Upper lobe of left lung (tissue), 6 donors: ENCODE measurements at places on chromosomes 2 and 18. TPM values are rescaled to one million over a fixed set of nuclear protein-coding genes. Genes with fewer than 3 reads are reported as not detected.

The ASAP2 gene
- 26.0 TPM for total RNA-seq

The TMEM247 gene
- total RNA-seq = not detected

The COL4A3 gene
- 129 TPM for total RNA-seq

The DCAF17 gene
- 9.4 TPM for total RNA-seq

The RAPH1 gene
- total RNA-seq = 82.8 TPM

The CHRND gene
- total RNA-seq = not detected

The FNDC4 gene
- 2.6 TPM for total RNA-seq

The CCDC142 gene
- 17.5 TPM for total RNA-seq

The CRYGC gene
- total RNA-seq = not detected

The ZNF521 gene
- 16.2 TPM for total RNA-seq

The DNAH7 gene
- 5.5 TPM for total RNA-seq

The TWIST2 gene
- 23.9 TPM for total RNA-seq

The CNTNAP5 gene
- total RNA-seq = not detected

The THSD7B gene
- not detected for total RNA-seq

The CCDC148 gene
- total RNA-seq = 1.8 TPM

The LAMA1 gene
- total RNA-seq = 1.7 TPM

The SERPINB5 gene
- total RNA-seq = not detected

The KRTCAP3 gene
- total RNA-seq = 13.8 TPM

The METTL21A gene
- total RNA-seq = 17.5 TPM

The HDAC4 gene
- 49.9 TPM for total RNA-seq

The CD8A gene
- 4.7 TPM for total RNA-seq

The GALNT3 gene
- total RNA-seq = 52.3 TPM

The HJURP gene
- 1.3 TPM for total RNA-seq

The CCDC141 gene
- 18.5 TPM for total RNA-seq

The ADAM23 gene
- not detected for total RNA-seq

The ARHGEF4 gene
- total RNA-seq = 38.8 TPM

The SPDYA gene
- total RNA-seq = 2.2 TPM

The COL3A1 gene
- total RNA-seq = 41.1 TPM

The RETSAT gene
- 56.9 TPM for total RNA-seq

The FEZ2 gene
- 43.7 TPM for total RNA-seq

The PEX13 gene
- 22.7 TPM for total RNA-seq

The SERPINB7 gene
- total RNA-seq = not detected

The DSG3 gene
- total RNA-seq = not detected

The PER2 gene
- 19.9 TPM for total RNA-seq

The FBXO41 gene
- total RNA-seq = 4.1 TPM

The ZNF396 gene
- 4.0 TPM for total RNA-seq

The ASB18 gene
- not detected for total RNA-seq

The ITGB6 gene
- 54.5 TPM for total RNA-seq

The INHA gene
- total RNA-seq = not detected

The FAP gene
- 1.5 TPM for total RNA-seq

The TRABD2A gene
- 22.0 TPM for total RNA-seq

The EFEMP1 gene
- total RNA-seq = 293 TPM

The SIX3 gene
- not detected for total RNA-seq

The MAP2 gene
- 66.0 TPM for total RNA-seq
